ENCODE measurements at places on chromosomes 3 and 15. TPM values are rescaled to one million over a fixed set of nuclear protein-coding genes. Genes with fewer than 3 reads are reported as not detected.
A peak's percentile ranks its signal among the peaks of the same experiment; 100 is the strongest.

GRCh38 chr15:79721256-79721655 lies 175.6 kb downstream of the MTHFS start:
- DNase-seq: no peak

- DNase-seq: no peak
Observed at GRCh38 chr3:64992530-64993285, 304.9 kb upstream of the ADAMTS9 start.

- DNase-seq: no peak
Observed at GRCh38 chr15:49827311-49827710, 206.5 kb downstream of the DTWD1 start.

GRCh38 chr15:60679256-60679655 lies 200.3 kb upstream of the ICE2 start:
- DNase-seq: no peak

DNA sequence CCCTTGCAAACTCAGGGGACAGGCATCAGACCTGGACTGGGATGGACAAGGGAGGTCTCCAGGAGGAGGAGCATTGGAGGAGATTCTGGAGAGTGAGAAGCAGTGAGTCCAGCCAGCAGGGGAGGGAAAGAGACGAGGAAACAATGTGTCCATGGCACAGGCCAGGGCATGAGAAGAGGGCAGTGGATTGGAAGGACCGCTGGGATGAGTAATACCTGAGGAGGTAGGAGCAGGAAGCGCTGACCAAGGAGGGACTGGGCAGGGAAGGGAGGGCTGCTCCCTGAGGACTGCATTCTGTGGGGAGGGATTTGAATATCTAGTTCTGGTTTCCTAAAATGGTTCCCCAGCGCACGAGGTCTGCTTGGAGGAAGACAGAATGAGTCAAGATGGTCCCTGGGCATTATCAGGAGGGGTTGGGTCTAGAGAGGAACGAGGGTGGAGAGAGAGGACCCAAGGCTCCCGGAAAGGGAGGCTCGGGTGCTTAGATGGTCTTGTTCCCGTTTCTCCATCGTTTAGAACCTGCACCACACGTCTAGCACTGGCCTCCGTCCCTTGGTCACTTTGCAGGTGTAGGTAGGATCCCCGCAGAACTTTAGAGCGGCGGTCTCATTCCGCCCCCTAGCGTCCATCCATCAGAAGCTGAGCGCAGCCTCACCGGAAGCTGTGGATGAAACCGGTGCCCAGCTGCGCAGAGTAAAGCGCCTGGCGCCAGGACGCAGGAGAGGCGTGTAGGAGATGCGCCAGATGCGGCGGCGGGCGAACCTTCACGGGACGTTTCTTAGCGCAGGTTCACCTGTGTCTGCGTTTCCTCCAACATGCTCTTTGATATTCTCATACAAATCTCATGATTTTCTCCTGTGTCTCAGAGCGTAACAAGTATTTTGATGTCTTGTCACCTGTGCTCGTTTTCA lies 190.7 kb upstream of the NDN start:
- DNase-seq: peak; percentile 47

DNA sequence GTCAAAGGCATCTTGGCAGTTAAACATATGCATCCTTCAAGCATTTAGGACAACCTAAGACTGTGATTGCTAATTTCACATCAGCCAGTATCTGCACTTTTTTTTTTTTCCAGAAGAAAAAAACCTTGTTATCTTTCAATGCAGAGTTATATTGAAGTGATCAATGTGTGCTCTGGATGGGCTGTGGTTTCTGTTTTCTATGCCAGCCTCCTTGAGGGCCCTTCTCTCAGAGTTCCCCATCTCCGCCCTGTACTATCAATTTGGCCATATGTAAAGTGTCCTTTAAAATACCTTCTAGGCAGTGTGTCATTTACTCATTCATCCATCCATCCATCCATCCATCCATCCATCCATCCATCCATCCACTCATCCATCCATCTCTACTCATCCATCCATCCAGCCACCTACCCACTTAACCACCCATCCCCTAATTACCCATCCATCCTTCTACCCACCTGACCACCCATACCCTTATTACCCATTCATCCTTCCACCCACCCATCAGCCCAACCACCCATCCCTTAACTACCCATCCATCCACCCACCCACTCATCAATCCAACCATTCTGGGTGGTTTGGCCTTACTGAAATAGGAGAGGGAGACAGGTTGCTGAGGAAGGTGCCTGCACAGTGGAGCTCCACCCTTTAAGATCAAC lies 322.1 kb downstream of the CHST2 start:
- no peak for DNase-seq

DNA sequence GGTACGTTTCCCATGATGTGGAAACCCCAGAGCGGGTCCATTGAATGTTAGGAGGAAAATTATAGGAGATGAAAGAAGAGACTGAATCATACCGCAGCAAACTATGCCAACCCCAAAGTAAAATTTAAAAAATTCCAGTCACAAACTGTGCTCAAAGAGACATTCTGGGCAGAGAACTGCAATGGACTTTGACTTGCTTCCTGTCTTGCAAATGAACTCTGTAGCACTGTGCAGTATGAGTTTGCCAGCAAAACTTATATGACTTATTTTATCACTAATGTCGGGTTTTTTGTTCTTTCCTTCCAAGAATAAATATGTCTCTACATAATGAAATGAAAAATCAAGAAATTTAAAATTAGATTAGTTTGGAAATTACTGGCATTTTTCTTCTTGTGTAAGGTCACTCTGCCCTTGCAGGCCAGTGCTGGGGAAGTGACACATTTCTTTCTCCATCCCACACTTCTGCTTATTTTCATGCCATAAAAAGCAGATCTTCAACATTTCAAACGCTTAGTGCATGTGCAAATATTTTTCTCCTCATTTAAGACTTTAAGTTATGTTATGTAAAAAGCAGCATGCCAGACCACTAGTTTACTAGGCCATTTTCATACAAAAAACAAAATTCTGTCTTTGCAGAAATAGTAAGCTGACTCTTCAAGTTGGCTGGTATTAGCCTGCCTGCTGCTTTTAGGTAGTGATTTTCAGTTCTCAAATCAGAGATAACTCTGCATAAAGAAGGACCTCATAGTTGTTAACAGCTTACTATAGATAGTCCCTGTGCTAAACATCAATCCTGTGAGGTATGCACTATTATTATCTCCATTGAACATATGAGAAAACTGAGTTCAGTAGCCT lies 32.2 kb upstream of the SSR3 start:
- DNase-seq: no peak

DNA sequence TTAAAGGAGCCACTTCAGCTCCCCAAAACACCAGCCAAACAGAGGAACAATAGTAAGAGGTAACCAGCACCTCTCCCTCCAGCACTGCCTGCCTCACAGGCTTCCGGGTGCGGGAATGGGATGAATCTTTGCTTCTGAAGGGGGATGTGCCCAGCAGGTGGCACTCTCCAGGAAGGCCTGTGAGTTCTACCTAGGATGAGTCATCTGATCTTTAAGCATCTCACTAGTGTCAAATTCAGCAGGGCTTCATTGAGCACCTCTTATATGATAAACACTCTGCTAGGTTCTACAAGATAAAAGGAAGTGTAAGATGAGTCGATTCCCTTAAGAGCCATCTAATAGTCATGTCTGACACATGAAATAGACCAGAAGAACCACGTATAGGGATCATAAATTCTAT lies 237.4 kb upstream of the UMPS start:
- DNase-seq: peak; percentile 23

DNA sequence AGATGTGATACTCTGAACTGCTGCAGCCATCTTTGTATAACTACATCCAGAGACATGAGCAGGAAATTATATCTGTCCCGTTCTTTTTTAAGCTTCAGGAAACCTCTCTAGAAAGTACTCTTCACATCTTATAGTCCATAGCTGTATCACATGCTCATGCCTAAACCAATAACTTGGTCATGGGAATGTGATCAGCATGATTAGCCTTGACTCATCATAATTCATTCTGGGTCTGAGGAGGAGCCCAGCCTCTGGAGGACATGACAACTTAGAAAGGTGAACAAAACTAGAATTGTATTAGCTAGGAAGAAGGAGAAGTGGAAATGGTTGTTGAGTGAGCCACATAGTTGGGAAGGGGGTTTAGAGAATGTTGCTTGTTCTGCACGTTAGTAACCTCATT lies 12.9 kb downstream of the PPM1L start:
- DNase-seq: no peak

DNA sequence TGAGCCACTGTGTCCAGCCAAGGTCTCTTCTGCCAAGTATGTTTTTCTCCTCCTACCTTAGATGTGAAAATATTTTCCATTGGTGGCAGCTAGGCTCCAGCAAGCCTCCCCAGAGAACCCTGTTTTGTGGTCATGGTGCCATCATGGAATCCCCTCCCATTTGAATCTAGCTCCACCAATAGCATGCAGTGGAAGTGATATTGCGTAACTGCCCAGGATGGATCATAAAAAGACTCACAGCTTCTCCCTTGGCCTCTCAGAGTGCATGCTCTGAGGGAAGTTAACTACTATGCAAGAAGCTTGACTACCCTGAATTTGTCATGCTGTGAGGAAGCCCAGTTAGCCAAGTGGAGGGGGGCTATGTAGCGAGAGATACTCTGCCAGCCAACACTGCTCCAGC lies 27.5 kb downstream of the CRYGS start:
- no peak for DNase-seq

- DNase-seq: no peak
Observed at GRCh38 chr3:158403013-158403412, 168.0 kb upstream of the MLF1 start.

DNA sequence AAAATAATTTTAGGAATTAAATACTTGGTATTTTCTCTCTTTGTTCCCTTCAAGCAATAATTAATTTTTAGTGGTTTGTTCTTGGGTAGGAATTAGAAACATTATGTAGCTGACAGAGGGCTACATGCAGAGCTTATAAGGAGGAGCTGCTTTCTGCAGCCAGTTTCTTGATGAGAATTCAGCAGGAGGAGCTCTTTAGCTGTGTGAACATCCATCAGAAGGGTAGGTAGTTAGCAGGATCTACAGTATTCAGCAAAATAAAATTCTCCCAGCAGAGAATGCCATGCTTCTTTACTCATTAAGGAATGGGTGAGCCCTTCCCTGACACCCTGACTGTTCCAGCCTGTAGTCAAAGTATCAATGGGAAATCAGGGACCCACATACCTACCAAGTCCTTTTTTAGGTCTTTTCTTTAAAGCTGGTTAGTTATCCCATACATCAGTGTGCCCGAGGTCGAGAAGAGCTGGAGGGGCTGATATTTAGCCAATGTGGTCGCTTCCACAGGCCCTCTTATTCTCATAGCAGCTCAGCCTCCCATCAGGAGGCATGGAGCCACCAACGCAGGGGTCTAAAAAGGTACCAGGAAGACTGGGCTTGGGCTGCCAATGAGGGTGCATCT lies 54.0 kb downstream of the KCNAB1 start:
- no peak for DNase-seq

- DNase-seq: peak; percentile 11
Observed at GRCh38 chr3:138513090-138513843, 78.9 kb downstream of the ESYT3 start.

- peak; percentile 11 for DNase-seq
Observed at GRCh38 chr3:68893600-68894239, 38.6 kb downstream of the TAFA4 start.

DNA sequence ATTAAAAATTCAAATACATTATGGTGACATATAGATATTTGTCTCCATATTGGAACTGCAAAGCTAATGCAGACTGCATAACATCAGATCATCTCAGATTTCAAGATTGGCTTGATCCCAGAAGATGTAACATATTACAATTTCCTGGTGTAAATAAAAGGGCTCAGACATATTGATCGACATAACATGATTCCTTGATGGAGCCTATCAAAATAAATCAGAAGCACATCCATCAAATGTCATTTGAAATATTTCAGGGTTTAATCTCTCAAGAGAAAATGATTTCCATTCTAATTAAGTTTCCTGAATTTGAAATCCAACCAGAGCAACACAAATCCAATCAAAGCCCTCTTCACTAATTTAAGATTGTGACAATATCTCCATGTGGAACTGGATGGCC lies 75.1 kb upstream of the UNC13C start:
- no peak for DNase-seq

GRCh38 chr15:25689592-25689991 lies 173.5 kb downstream of the ATP10A start:
- no peak for DNase-seq

DNA sequence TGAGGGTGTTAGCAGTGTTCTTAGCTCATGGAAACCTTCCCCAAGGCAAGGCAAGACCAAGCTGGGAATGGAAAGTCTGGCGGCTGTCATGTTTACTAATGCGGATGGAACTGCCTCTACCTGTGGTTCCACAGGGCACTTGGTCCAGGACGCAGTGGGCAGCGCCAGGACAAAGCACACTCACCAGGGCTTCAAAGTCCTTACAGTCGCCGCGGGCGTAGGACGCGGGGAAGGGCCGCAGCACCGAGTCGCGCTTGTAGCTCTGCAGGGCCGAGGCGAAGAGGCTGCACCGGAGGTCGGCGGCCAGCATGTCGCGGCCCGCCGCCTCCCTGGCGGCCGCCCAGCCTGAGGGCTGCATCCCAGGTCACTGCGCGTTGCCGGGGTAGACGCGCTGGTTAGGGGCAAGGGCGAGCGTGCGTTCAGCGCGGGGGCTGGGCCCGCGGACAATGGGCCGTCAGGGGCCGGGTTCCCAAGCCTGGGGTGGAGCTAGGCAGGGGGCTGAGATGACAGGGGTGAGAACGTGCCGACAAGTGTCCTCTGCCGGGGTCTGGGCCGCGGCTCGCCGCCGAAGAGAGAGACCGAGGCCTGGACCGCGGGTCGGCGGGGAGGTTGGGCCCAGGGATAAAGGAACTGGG lies 497 bp downstream of the PARP16 start:
- DNase-seq: peak; percentile 46

- DNase-seq: no peak
Observed at GRCh38 chr3:45002139-45002660, 23.9 kb upstream of the CLEC3B start.

GRCh38 chr3:193210618-193211017 lies 30.4 kb upstream of the PLAAT1 start:
- DNase-seq: no peak

- no peak for DNase-seq
Observed at GRCh38 chr3:114760679-114761078, 386.4 kb downstream of the ZBTB20 start.

DNA sequence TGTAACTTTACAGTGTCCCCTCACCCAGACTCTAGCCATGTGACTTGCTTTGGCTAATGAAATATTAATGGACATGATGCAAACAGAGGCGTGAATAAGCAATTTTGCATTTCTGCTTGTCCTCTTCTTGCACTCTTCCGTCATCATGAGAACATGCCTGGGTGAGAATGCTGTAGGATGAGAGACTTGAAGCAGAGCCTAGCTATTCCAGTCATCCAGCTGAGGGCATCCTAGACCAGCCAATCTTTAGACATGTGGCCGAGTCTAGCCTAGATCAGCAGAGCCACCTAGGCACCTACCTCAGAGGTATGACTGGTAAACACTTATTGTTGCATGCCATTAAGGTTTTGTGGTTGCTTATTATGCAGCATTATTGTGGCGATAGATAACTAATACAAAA lies 450.5 kb upstream of the AZI2 start:
- no peak for DNase-seq

Gene EPHA3
- 0.35 TPM for total RNA-seq

Gene GOLGA8T
- 0.19 TPM for total RNA-seq

Gene TRANK1
- 19.1 TPM for total RNA-seq

Gene TMCO5A
- not detected for total RNA-seq

Gene ILDR1
- 0.28 TPM for total RNA-seq

Gene GTF2A2
- total RNA-seq: 118 TPM

Gene RLBP1
- total RNA-seq: not detected

Measured in activated T-cell treated with anti-CD3 and anti-CD28 coated beads, Interleukin-2, amount 50 U/mL, for 72 hours (primary cell).